ENCODE measurements at places on chromosomes 3 and 15.

DNA sequence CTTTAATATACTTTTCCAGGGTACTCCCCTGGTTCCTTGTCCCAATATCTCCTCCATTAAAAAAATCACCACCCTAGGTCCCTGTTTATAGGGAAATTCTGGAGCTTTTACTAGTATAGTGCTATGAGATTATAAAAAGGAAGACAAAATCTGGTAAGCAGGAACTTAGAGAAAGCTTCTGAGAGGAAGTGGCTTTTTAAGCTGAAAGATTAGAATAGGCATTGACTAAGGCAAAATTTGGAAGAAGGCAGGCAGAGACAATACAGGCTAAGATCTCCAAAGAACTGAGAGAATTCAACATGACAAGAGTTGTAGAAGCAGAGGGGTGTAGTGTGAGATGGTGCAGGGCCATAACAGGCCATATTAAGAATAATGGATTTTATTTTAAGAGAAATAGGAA, 25.8 kb downstream of the SGO1 start:
- ATAC-seq, result no peak

- no peak for ATAC-seq
Observed at GRCh38 chr3:169658311-169658931, 5.1 kb downstream of the MECOM start.

GRCh38 chr15:37098468-37099318, 1.7 kb downstream of the MEIS2 start:
- peak; percentile 50 for ATAC-seq

DNA sequence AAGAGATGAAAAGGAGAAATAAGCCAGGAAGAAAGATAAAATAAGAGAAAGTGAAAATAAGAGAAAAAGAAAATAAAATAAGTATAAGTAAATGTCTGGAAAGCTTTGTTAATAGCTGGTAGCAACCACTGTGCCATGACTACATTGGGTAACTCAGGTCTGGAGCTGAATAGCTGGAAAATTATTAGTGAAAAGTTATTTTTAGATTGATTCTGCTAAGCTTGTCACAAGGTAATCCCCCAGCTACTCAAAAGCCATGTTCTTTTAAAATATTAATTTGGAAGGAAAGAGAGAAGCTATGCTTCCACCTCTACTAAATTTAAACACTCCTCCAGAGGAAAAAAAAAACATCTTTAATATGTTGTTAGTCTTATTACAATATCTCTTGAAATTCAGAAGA, 104.8 kb upstream of the THSD4 start:
- ATAC-seq, result no peak

DNA sequence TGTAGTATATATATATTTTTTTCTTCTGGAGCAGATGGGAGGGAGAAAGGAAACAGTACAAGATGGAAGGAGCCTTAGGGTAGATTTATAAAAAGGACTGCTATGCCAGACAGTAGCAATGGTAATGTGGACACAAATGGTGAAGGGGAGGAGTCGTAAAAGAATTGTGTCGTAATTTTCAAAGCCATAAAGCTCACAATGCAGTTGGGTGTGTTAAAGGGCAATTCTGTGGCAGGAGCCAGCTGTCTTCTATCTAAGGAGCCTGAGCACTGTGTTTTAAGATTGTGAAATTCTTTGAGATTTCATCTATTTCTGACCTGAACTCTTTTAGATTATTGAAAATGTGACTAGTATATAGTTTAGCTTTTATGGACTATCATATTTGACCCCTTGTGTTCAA, 58.9 kb downstream of the CNOT10 start:
- no peak for ATAC-seq
